ENCODE measurements at places on chromosomes 2 and 18. TPM values are rescaled to one million over a fixed set of nuclear protein-coding genes. Genes with fewer than 3 reads are reported as not detected.

- DNase-seq: no peak
Measured at GRCh38 chr2:70469435-70469834, 84.2 kb downstream of the TGFA start.

DNA sequence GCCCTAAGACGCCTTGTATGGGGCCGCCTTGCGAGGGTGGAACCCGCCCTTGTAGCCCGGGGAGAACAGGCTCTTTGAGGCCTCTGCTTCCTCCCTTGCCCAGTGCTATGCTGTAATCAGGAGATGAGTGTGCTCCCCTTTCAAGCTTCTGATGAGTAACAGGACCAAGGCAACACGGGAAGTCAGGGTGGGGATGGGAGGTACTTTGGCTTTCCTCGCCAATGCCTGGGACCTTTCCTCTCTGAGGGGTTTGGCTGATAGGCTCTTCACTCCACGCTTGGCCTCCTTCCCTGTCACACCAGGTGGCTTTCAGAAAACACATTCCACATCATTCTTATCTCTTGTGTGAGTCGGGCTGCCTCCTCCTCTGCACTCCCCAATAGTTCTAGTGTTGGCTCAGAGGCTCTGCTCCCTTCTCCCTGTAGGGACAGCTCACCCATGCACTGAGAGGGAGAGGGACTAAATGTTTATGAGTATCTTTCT is 223.7 kb upstream of the TRIB2 start:
- no peak for DNase-seq

GRCh38 chr2:147247749-147248148 is 597.1 kb upstream of the ACVR2A start:
- DNase-seq: no peak

DNA sequence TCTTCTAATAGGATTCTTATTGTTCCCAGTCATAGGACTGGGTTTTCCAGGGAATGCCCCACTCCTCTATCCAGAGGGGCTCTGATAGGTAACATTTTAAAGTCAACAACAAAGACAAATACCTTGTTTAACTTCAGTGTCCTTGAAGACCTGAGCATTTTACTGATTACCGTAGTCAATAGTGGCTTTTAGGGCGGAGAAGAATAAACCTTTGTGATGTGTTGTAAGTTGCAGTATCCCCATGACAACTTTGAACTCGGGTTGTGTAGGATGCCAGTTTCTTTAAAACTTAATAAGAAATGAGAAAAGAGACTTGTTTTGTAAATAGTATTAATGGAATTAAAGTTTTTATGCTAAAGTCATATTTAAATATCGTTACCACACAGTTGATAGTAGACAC is 6.0 kb downstream of the GATA6 start:
- no peak for DNase-seq

DNA sequence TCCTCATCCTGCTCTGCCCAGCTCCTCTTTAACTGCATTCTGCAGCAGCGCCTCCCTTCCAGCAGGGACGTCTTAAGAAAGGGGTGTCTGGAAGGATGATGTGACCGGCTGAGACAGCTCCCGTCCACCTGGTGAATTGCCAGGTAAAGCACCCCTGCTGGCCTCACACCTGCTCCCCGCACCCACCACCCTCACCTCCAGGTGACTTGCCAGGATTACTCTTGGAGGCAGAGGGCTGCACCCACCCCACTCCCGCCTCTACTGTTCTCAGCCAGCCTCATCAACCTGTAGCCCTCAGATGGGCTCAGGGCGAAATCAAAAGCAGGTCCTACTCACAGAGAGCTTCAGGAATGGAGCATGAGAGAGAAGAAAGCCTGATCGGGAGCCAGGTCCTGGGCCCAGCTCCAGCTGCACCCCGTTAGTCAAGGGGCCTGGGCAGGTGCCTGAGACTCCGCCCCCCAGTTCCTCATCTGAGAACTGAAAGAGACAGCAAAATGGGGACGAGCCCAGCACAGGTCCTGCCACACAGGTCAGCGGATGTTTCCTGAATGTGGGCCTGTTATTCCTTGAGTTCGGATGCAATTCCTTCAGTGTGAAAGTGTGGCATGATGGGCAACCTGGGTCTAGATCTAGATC is 5.6 kb downstream of the ADRA2B start:
- DNase-seq: no peak

DNA sequence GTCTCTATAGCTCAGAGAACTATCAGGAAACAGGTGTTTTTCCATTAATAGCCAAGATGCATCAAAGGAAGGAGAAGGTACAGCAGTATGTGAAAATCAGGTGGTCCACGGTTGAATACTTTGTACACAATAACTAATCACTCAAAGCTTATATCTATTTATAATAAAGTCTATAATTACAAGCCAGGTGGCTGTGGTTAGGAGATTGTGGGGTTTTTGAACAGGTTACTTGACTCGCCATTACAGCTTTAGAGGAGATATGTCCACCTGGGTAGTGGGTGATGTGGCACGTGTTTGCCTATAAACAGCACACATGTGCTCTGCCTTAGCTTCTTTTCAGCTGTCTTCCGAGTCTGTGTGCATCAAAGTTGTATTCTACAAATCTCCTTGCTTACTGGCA is 892.2 kb upstream of the ZEB2 start:
- no peak for DNase-seq

- peak; percentile 38 for DNase-seq
Measured at GRCh38 chr18:71442731-71443141, 1101.4 kb downstream of the CBLN2 start.

GRCh38 chr2:202353430-202353829 is 22.7 kb upstream of the BMPR2 start:
- no peak for DNase-seq

DNA sequence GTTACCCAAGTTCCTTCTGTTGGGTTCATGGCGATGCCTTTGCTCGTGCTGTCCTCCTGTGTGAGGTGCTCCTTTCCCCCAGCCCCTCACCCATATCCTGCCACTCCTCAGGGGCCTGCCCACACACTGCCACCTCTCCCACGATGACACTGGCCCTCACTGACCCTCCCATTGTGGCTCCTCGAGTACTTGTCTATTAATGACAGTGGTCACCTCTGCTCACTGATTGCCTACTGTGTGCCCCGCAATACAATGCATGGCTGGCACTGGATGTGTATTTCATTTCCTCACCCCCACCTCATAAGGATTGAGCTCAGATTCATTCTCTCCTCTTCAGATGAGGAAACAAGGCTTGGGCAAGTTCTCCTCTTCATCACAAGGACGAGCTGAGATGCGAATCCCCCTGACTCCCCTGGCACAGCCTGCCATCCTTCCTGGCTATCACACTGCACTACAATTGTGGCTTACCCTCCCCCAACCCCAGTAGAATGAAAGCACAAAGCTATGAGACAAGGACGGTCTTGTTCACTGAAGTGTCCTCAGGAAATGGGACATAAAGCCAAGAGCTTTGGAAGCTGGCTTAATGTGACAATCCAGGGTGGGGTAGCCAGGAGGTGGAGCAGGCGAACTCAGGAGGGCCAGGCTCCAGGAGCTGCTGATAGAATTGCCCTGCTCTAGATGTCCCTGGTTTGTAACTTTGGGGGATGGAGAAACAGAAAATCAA is 93.9 kb upstream of the RAB12 start:
- no peak for DNase-seq

- no peak for DNase-seq
Measured at GRCh38 chr18:63292831-63293683, 26.5 kb downstream of the BCL2 start.

- no peak for DNase-seq
Measured at GRCh38 chr2:168583064-168583709, 127.1 kb downstream of the CERS6 start.

DNA sequence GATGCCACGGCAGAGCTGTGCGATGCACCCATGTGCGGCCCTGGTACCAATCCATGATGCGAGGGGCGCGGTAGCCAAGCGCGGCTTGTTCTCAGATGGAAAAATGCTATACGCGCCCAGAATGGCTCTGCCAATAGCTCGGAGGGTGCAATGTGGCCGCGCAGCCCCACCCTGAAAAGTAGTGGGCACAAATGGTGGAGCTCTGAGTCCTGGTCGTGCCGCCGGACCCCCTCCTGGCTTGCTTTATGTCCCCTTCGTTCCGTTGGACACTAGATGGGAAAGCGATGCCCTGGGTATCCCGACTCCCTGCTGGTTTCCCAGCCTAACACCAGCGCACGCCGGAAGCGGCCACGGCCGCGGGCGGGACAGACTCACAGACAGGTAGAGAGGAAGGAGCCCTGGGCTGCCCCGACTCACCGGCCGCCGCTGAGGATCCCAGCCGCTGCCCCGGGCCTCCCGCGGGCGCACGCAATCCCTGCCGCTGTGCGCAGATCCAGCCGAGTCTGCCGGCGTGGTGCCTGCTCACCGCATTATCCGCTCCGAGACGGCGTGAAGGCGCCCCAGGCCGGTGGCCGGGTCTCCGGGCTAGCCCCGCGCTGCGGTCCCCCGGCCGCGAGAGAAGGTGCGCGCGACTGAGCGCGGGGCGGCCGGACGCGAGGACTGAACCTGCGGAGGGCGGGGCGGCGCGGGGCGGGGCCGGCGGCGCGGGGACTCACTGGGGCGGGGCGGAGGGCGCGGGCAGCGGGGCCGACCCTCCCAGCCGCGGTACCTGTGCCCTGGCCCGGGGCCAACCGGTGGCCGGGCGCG is at the start of gene CDC42EP3:
TSS of gene CDC42EP3 (minus strand) at position 634 of the 807 bp plus-strand sequence. CDS start 25,055 bp downstream, outside the sequence.
- no peak for DNase-seq

The PSMA8 gene
- not detected for polyA plus RNA-seq

The SLC5A7 gene
- 0.54 TPM for polyA plus RNA-seq

The GLB1L gene
- polyA plus RNA-seq: 24.4 TPM

The BARD1 gene
- 18.6 TPM for polyA plus RNA-seq

The FHL2 gene
- polyA plus RNA-seq: 34.6 TPM

The SGPP2 gene
- polyA plus RNA-seq: 27.4 TPM
